SHP77 (cell line): ENCODE measurements at places on chromosomes 11 and 22.

GRCh38 chr11:107676336-107677057, 35.4 kb downstream of the SLN start:
- DNase-seq, result no peak

DNA sequence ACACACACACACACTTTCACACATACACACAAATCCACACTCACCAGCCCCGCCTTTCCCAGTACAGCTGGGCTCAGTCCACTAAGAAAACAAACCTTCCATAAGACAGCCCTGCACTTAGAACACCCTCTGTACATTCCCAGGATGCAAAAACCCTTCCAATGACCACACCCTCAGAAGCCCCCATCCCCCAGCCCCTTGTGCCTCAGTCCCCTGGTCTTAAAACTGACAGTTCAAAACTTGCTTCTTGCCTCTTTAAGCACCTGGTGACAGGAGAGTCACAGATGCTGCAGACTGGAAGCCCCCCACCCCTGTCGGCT, 23.0 kb downstream of the APLNR start:
- DNase-seq, result no peak

- no peak for DNase-seq
Measured at GRCh38 chr11:122517403-122518379, 137.8 kb upstream of the UBASH3B start.

DNA sequence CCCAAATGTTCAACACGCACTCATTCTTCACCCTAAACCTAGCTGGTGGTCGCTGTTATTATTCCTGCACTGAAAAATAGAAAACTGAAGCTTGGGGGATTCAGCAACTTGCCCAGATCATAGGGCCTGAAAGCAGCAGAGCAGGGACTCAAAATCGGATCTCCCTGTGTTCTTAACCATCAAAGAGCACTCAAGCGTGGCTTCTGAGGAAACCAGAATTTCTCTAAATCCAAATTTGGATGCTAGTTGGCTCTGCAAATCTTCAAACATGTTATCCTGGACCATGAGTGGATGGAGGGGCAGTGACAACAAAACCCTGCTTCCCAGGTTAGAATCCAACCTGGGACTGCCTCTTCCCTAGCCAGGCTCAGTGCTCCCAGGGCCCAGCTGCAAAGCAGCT, 11.6 kb upstream of the ARAP1 start:
- DNase-seq, result no peak

DNA sequence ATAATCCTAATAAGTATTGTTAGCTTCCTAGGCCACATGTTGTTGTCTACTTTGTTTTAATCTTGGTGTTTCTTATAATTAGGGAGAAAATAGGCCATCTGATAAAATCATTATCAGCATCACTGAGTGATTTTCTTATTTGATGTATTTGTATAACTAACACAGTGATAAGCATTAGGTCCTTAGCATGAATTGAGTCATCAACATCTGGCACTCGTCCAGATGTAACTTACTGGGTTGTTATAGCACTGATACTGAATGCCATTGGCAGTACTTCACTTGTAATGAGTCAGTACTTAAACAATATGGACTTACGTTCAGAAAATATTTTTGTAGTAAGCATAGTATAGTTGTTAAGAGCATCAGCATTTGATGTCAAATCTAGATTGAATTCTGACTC, 16.2 kb downstream of the API5 start:
- DNase-seq, result no peak

GRCh38 chr22:22933100-22933806, 45.6 kb downstream of the IGLL5 start:
- DNase-seq, result no peak

DNA sequence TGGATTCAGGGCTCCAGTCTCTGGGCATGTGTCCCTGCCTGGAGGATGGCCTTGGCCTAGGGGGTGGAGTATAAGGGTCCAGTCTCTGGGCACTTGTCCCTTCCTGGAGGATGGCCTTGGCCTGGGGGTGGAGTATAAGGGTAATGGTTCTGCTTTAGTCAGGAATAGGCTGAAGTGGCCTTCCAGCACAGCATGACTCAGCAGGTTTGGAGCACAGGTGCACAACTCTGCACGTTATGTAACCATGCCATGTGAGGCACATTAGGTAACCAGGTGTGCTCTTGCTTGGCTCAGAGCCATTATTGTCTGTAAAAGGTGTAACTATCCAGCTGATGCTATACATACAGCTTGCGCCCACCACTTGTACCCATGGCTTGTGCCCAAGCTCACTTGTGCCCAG, 48.4 kb upstream of the POLD3 start:
- no peak for DNase-seq

DNA sequence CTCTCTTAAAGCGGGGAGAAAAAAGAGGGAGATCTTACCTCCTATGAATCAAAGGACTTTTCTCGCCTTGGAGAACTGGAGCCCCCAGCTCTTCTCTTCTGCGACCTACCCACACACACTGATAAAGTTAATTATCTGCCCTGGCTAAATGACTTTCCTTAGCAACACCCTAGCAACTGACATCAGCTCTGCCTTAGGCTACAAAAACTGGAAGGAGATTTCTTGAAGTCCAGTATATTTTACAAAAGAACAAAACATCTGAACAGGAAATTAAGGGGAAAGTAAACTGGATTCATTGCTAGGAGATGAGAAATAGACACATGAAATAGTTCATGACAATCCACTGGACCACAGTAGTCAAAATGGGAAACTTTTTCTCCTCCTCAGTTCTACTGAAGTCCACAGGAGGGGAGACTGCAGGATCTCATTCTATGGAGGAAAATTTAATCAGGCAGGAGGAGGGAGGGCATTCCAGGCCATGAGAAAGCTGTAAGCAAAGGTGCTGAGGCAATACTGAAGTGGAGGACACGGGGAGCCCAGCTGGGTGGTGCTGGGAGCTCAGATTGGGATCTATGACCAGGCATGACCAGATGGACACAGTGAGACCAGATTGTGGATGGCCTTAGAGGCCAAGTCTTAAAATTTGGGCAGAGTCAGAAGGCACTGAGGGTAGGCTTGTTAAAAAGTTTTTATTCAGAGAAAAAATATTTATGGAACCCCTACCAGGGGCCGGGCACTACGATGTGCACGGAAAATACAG, 3.7 kb upstream of the SPON1 start:
- no peak for DNase-seq

GRCh38 chr22:46998331-46998730, 235.9 kb downstream of the TBC1D22A start:
- DNase-seq, result no peak
